NCI-H82 (cell line): ENCODE measurements at places on chromosomes 1 and 21.
A peak's percentile ranks its signal among the peaks of the same experiment; 100 is the strongest.

- no peak for DNase-seq
Observed at GRCh38 chr1:222283147-222283768, 264.6 kb downstream of the HHIPL2 start.

DNA sequence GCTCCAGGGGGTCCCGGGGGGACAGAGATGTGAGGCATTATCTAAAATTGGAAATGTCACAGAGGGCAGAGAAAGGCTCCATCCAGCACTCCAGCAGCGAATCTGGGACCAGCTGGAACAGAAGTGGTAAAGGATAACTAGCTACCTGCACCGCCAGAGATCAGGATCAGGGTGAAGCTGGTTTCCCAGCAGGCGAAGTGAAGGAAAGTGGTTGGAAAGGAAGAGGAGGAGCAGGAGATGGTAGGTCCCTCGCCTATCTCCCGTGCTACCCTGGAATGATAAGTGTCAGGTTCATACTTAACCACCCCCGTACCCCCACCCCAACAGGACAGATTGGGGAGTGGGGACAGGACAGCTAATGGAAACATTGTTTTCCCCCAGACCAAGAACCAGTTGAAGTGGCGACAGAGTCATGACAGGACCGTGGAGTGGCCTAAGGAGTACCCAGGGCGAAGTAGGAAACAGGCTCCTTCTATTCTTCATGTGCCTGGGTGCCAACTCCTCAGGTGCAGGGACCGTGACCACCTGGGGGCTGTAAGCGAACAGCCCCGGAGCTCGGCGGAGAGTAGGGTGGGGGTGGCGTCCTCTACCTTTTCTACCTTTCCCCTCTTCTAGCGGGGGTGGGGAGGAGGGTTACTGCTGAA is 717 bp downstream of the B4GALT3 start:
- peak; percentile 50 for DNase-seq

DNA sequence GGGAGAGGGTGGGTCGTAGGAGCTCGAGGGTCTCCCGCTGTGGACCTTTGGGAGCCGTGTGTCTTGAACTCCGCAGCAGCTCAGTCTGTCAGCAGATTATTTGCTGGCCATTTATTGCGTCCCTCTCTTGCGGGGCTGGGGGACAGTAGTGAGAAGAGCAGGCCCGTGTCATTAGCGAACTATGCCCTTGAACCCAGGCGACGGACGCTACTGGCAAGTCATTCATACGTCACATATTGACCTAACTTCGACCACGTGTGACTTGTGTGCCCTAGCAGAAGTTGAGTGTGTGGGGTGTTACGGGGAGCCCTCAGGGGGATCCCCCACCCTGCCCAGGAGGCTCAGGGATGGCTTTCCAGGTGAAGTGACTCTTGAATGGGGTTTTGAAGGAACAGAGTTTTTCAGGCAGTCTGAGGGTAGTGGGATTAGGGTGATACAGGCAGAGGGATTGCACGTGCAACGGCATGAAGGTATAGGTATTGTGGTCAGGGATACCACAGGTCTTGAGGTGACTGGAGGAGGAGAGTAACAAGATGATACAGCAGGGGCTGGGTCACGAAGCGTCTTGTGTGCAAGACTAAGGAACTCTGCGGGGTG is 13.0 kb downstream of the RCC1 start:
- DNase-seq, result peak; percentile 80

DNA sequence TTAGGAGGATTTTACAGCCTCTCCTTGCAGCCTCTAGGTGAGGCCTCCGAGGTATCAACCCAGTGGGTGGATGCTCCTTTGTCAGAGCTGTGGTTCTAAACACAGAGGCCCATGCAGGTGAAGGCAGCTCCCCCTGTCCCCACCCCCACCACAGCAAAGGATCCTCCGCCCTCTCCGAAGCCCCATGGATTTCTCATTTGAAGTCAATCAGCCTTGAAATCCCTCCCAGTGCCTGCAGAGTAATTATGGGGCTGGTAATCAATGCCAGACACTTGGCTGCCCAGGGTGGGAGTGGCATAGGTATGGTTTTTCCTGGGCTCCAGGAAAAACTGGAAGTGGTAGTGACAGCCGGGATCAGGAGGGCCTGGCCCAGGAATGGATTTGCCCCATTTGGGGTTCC is 119.5 kb upstream of the CSF3R start:
- DNase-seq, result no peak

DNA sequence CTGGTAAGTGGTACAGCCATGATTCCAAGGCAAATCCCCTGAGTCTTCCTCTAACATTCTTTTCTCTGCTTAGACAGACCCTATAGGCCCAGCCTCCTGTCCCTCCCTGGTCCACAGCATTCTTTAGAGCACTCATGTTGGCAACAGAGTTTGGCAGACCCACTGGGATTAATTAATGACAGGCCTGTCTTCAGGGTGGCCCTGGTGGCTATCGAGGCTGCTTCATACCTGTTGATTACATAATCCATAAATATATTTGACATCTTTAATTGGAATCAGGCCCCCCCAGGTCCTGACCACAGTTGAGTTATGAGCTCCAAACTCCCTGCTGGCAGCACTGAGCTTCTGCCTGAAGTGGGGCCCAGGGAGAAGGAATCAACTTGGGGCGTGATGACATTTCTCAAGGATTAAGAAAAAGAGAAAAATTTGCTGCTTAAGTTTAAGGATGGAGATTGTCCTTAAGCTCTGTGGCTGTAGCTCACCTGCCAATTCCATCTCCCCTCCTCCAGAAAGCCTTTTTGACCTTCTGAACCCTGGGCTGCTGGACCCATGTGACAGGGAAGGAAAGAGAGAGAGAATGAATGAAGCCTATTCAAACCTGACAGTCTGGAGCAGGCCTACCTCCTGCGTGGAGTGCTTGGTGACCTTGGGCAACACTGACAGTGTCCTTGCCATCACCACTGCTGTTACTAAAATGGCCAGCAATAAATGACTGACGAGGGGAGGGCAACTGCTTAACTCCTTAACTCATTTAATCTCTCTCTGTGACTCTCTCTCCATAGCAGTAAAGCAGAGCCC is 156.6 kb downstream of the TRABD2B start:
- no peak for DNase-seq
